Osteoblast (primary cell): ENCODE measurements at places on chromosomes 4 and X. TPM values are rescaled to one million over a fixed set of nuclear protein-coding genes. Genes with fewer than 3 reads are reported as not detected.

DNA sequence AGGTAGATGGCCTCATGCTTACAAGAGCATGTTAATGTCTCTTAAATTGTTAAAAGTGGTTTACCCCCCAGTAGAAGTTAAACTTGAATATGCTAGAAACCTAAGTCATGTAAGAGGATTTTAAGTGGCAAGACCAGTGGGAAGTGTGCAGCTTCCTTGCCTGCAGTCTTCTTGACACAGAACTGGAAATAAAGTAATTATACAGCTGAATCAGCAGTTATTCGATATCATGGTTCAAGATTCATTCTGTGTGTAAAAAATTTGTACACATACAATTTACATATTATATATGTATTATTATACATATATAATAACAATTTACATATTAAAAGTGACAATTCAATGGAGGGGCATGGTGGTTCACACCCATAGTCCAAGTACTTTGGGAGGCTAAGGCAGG lies 24.1 kb downstream of the UGT2B4 start:
- DNase-seq: no peak

- DNase-seq: no peak
These were observed 291.9 kb downstream of the BMPR1B start for GRCh38 chr4:95049551-95050233.

DNA sequence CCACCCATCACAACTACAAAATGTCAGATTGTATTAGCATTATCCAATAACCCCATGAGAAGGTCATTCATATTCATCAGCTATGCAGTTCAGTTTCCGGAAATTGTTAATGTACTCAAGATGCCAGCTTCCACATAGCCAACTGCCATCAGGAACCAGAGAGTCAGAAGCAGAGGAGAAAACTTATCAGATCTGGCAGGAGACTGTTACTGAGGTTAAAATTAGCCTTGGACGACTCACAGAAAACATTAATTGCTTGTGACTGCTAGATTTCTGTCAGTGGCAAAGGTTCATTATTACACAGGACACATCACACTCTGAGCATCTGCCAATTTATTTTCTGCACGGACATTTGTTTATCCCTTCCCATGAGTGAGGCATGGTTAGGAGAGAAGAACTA lies 352.8 kb downstream of the DHRSX start:
- DNase-seq: peak; percentile 62

DNA sequence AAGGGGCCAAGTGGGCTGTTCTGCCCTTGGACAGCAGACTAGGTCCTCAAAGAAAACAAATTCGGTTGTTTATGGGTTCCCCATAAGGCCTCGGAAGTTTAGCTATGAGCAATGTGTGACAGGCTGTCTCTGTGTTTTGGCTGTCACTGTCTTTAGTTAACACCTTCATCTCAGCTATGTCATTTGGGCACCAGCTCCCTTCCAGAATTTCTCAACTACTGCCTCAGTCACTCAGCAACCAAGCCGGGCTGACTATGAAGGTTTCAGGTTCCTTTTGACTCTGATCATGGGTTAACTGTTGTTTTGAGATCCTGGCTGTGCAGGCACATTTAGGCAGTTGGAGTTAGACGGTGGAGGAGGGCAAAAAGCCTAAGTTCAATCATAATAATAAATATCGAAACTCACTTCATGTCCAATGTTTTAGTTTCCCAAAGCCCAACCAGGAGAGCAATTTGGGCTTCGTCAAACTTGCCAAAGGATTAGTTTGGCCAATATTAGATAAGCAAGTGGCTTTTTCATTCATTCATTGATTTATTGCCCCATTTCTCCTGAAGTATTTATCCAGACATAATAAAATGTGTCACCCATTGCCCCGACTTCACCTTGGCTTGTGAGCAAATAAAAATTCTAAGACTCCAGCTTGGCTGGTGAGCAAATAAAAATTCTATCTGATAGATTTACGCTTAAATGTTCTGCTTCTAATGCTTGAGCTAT lies 9.1 kb upstream of the PAGE1 start:
- no peak for DNase-seq

- peak; percentile 95 for DNase-seq
These were observed 175.9 kb downstream of the AFAP1 start for GRCh38 chr4:7763788-7764187.

GAGE13 gene
- not detected in 2 replicates for total RNA-seq

OTUD6A gene
- total RNA-seq: not detected in 2 replicates

DNA sequence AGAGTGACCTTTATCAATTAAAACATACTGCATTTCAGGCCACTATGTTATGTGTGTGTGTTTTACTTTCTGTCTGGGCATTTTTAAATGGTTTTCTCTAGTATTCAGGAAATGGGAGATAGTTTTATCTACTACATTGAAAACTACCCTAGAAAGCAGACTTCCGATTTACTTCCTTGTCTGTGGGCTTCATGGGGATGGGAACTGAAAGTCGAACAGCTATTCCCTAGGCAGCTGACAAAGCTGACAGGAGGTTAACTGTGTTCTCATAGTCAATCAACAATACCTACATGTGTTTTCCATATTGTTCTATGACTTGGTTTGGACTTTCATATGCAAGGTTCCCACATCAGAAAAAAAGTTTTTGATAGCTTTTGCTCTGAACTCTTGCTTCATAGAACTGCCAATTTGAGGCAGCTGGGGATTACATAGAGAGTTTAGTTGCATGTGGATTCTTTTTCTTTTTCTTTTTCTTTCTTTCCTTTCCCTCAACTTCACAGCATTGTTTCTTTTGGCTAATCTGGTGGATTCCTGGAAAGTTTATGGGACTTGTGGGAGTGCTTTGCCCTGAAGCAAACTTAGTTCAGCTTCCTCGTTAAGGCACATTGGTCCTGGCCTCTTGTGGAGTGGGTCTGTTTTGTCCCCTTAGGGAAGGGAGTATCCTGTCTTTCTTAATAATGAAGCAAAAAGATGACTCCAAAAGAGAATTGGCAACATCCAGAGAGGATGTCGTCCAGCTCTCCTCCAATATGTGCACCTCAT lies 327.1 kb upstream of the GIMD1 start:
- no peak for DNase-seq

RNF175 gene
- under 0.01 TPM in 2 replicates for total RNA-seq

SPANXN3 gene
- total RNA-seq: not detected in 2 replicates
